CD4-positive, alpha-beta T cell treated with Interleukin-1 beta for 1 hour (primary cell): ENCODE measurements at places on chromosomes 5 and 9.

- no peak for DNase-seq
These were observed 128.8 kb downstream of the TMC1 start for GRCh38 chr9:72650206-72650605.

- DNase-seq, result no peak
These were observed 205.2 kb downstream of the PIK3R1 start for GRCh38 chr5:68420476-68421344.

GRCh38 chr5:6715758-6716628, 2.8 kb downstream of the TENT4A start:
- DNase-seq, result peak; percentile 55

DNA sequence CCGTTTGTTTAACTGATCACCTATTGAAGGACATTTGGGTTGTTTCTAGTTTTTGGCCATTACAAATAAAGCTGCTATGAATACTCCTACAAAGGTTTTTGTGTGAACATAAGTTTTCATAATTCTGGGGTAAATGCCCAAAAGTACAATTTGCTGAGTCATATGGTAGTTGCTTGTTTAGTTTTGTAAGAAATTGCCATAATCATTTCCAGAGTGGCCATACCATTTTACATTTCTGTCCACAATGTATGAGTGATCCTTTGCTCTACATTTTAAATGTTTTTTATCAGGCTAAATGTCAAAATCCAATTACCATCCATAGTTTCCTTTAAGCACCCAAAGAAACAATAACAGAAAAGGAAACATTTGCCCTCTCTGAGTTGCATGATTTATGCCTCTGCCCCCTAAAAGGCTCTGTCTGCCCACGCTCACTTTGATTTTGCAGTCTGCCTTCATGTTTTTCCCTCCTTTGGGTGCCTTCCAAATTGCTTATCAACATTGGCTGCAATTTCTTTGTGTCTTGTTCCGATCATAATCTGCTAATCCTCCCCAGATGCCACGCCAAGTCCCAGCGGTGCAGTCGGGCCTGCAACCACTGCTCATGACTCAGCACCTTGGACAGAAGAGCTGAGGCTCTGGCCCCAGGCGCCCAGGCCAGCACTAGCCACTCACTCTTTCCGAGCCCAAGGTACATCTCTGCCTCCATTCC, 339.2 kb downstream of the PIK3R1 start:
- no peak for DNase-seq

DNA sequence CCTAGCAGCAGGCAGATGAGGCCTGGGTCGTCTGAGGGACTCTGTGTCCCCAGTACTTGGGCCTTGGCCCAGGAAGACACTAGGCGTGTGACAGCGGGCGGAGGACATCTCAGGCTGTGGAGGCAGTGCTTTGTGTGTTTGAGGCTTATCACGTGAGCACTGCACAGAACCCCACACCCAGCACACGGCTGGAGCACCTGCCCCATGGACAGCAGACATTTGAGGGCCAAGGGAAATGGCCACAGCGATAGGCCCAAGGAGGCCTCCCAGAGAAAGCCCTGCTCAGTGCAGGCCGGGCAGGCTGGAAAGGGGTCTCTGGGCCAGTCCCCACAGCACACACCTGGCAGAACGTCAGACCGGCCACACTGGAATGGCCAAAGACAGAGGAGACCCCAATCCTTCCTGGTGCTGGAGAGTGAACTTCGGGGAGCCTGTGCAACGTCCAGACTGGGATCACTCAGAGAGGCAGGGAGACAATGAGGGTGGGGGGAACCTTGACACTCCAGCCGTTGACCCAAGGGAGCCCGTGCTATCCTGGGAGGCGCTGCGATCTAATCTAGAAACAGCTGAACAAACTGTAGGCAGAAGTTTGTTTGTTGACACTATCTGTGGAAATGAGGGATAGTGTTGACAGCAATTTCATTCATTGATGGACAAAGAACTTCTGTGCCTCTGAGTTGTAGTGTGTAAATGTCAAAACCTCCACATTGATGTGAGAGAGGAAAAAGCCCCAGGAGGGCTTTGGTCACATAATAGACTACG, 19.6 kb upstream of the FLT4 start:
- no peak for DNase-seq

- no peak for DNase-seq
These were observed 39.4 kb upstream of the PPP2R2B start for GRCh38 chr5:146917931-146918330.
